Ammon's horn (tissue), 1 donor: ENCODE measurements at places on chromosomes 7 and 10.

- no peak for DNase-seq
Observed at GRCh38 chr7:91633013-91633441, 247.5 kb downstream of the MTERF1 start.

DNA sequence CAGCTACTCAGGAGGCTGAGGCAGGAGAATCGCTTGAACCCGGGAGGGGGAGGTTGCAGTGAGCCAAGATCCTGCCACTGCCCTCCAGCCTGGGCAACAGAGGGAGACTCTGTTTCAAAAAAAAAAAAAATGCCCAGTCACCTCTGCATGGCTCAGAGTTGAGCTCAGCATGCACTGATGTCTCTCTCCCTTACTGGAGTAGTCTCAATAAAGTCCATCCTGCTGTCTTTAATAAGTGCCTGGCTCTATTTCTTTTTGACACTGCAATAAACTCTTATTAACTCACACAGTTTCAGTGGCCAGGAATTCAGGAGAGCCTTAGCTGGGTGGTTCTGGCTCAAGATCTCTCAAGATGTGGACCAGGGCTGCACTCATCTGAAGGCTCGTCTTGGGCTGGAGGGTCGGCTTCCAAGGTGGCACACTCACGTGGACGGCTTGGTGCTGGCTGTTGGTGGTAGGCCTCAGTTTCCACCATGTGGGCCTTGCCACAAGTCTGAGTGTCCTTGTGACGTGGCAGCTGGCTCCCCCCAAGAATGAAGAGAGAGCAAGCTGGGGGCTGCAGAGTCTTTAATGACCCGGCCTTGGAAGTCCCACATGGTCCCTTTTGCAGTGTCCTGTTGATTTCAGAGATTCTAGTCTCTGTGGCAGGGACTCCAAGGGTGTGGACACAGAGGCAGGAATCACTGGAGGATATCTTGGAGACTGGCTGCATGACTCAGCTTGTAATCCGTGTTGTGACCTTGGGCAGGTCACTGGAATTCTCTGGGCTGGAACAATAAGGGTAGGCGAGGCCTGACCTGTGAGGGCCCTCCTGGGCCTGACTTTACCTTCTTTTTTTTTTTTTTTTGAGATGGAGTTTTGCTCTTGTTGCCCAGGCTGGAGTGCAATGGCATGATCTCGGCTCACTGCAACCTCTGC, 85.9 kb upstream of the KMT2C start:
- DNase-seq = no peak

- DNase-seq = no peak
Observed at GRCh38 chr7:81331061-81332018, 412.5 kb upstream of the SEMA3C start.

DNA sequence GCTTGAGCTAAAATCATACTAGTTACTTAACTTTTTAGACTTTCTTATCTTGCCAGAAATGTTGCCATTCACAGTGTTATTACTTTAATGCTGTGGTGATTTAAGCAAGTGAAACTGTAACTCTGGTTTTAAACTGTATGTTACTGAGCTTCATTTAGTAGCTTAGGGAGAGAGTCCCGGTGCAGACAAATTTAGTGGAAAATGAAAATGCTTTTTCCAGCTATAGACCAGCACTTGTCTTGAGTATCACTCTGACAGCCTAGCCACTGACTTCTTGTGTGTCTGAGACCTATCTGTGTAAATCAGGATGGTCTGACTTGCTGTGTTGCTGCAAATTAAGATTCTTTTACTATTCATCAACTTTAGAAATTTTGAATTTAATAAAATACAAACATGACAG, 200.8 kb downstream of the CACNB2 start:
- DNase-seq = no peak

- DNase-seq = no peak
Observed at GRCh38 chr10:25642721-25643120, 291.3 kb upstream of the MYO3A start.
